ENCODE measurements at places on chromosomes 5 and 9. TPM values are rescaled to one million over a fixed set of nuclear protein-coding genes. Genes with fewer than 3 reads are reported as not detected.

DNA sequence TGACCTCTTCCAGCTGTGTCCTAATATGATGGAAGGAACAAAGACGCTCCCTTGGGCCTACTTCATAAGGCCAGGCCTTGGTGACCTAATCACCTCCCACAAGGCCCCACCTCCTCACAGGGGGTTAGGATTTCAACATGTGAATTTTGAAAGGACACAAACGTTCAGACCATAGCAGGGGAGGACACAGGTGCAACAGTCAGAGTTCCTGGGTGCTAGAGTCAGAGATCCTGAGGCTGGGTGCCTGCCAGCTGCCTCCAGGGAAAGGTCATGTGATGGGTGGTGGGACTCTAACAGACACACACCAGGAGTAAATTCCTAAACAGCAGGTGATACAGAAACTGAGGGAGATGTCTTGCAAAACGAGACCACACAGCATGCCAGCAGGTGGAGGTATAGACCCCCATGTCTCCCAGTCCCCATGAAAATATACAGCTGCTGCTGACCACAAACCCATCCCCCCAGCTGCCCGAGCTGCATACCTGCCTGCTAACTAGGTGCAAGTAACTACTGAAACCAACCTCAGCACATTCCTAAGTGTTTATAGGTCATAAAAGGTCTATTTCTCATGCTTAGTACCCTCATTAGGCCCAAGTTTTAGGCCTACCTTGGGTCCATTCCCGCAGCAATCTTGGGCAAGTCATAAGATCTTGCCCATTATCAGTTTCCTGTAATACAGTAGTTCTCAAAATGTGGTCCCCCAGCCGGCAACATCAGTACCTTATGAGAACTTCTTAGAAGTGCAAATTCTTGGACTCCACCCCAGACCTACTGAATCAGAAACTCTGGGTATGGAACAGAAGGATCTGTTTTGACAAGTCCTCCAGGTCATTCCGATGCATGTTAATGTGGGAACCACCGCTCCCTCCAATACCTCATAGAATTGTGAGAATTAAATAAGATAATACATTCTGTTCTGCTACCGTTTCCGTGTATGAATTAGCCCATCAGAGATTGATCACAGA lies 245.3 kb downstream of the ENC1 start:
- no peak for DNase-seq

DNA sequence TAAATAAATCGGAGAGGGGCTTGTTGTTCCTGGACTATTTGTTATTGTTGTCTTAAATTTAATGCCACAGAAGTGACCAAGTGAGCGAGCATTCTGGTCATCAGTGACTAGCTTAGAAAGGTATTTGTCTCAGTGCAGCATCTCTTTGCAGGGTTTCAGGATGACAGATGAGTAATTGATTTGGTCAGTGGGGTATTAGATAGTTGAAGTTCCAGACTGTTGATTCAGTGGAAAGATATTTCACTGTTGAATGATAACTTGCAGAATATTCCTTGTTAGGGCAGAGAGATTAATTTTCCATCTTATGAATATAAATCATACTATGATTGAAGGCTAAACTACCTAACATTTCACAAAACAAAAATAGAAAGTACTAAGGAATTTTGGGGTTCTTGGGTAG lies 122.4 kb downstream of the TRIO start:
- DNase-seq: no peak

- DNase-seq: no peak
Observed at GRCh38 chr9:112093870-112094216, 81.3 kb downstream of the SUSD1 start.

GRCh38 chr5:132770476-132771159 lies 6.4 kb downstream of the SEPTIN8 start:
- DNase-seq: no peak

- DNase-seq: no peak
Observed at GRCh38 chr5:132397224-132397623, 27.7 kb downstream of the SLC22A5 start.

DNA sequence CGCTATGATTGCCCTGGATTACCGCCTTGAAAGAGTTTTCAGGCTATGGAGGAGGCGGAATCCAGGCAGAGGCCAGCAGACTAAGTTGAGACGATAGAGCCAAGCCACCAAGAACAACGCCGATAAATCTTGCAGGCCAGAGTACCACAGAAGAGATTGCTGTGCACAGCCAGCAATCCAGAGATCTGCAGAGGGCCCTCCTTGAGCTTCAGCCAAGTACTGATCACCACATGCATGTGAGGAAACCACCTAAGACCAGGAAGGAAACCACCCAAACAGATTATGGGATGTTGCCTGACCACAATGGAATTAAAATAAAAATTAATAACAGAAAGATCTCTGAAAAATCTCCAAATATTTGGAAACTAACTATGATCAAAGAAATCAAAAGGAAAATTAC lies 74.9 kb downstream of the GCNT4 start:
- no peak for DNase-seq

- no peak for DNase-seq
Observed at GRCh38 chr9:77975036-77975435, 56.6 kb downstream of the GNAQ start.

DNA sequence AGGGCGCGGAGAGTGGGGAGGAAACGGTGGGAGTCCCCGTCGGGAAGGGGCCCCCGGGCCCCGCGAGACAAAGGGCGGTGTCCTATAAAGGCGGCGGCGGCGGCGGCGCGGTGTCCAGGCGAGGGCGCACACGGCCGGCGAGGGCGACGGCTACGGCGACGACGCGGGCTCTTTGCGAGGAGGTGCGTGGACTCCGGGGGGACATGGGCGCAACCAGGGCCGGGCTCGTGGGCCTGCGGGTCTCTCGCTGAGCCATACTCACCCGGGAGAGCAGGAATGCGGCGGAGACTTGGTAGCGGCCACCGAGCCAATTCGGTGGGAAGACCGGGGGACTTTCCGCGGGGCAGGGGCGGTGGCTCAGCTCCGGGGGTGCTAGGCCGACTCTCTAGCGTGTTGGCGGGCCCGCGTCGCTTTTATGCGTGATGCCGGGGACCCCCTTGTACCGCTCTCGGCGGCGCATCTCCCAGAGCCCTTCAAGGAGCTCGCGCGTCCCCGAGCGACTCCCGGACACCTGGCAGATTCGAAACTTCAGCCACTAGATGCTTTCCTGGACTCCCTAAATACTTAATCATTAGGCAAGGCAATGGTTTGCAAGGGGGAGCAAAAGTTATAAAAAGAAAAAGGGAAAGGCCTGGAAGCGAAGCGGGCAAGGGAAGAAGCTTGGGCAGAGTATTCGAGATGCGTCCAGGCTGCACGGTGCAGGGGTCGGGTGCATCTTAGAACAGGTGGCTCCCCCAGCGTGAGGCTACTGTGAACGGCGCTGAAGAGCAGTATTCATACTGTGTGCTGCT lies 5.9 kb upstream of the TAL2 start:
- DNase-seq: peak; percentile 33

- peak; percentile 46 for DNase-seq
Observed at GRCh38 chr9:105157171-105157583, 87.3 kb upstream of the SLC44A1 start.

DNA sequence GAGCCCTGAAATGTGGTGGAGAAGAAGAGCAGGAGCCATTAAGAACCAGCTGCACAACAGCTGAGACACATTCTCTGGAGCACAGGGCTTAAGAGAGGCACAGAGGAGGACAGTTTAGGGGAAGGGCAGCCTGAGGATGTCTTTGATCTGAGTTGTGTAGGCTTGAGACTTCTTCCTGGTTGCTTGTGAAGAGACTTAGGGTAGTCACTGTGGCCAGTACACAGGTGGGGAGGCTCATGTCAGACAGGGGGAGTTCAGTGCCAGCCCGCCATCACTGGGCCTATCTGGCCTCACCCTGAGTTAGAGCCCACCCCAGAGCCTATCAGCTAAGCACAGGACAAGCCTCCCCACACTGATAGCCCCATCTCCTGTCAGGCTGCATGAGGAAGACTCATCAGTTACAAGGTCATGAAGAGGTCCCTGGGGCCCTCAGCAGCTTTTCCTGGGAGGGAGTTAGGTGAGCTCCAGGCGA lies 19.8 kb downstream of the SLC22A4 start:
- DNase-seq: no peak

- no peak for DNase-seq
Observed at GRCh38 chr9:22035591-22036011, 26.5 kb upstream of the CDKN2B start.

- no peak for DNase-seq
Observed at GRCh38 chr5:14105718-14106410, 37.3 kb upstream of the TRIO start.

DNA sequence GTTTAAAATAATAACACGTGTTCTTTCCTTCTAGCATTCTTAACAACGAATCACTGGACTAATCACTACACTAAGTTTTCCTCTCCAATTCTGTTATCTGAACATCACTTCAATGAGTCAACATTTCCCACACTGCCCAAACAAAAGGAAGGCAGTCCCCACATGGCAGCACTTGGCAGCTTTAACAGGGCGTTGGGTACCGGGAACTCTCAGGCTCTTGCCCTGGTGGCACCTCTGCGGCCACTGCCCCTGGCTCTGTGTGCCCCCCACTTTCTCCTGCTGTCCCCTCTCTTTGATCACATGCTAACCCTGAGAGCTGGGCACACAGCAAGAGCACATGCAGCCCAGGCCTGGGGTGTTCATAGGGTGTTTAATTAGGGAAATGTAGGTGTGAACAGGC lies 15.7 kb downstream of the SLC6A3 start:
- no peak for DNase-seq

GRCh38 chr5:133294380-133294779 lies 242.6 kb downstream of the HSPA4 start:
- no peak for DNase-seq

DNA sequence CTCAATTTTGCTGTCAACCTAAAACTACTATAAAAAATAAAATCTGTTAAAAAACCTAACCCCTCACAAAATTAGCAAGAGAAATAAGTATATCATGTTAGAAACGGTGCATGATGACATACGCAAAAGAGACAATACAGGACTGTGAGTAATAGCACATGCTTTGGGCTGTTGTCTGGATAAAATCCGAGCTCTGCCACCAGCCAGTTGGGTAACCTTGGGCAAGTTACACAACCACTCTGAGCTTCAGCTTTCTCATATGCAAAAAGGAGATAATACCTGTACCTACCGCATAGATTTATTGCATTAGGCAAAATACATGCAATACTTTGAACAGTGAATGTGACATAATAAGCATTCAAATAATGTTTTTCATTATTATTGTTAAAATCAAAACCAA lies 481.7 kb downstream of the TLE1 start:
- no peak for DNase-seq

- no peak for DNase-seq
Observed at GRCh38 chr5:107867266-107867665, 196.5 kb upstream of the EFNA5 start.

DNA sequence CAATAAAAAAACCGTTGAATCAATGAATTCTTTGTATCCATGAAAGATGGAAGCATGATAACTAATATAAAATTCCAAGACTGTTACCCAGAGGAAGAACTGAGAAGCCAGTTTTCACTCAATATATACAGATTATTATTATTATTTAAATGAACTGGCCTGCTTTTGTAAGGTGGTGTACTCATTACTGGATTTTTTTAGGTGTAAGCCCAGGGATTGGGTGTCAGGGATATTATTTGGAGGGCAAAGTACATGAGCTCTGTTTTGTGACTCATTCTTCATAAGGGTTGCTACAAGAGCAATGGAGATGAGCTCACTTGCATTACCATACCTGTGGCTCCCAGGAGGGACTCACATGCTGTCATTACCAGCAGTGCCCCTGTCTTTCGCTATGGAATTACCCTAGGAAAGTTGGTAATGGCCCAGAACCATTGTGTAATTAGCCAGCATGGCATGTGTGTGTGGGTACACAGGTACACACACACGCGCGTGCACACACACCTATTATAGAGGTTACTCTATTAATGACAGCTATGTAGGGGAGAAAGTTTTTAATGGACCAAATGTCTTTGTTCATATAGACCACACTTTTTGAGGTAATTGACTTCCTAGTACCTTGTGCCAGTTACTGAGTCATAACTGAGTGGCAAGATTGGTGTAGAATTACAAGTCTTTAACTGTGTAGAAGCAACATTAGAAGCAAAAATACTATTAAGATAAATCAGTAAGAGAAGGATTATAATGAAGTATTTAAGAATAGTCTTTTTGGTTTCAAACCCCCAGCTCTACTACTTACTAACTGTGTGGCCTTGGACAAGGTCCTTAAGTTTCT lies 143.4 kb downstream of the GDNF start:
- DNase-seq: no peak

GRCh38 chr5:140258016-140258415 lies 44.9 kb downstream of the PFDN1 start:
- DNase-seq: no peak

GRCh38 chr5:10355071-10355889 lies 1.8 kb downstream of the MARCHF6 start:
- peak; percentile 55 for DNase-seq

GRCh38 chr5:99076723-99077640 lies 148.2 kb upstream of the CHD1 start:
- DNase-seq: no peak

GRCh38 chr9:91131433-91131839 lies 230.3 kb downstream of the AUH start:
- peak; percentile 86 for DNase-seq

GRCh38 chr9:34374905-34375552 lies 1.7 kb downstream of the MYORG start:
- DNase-seq: no peak

Gene CARTPT
- not detected for total RNA-seq

Gene CYLC2
- not detected for total RNA-seq

Gene RNF145
- total RNA-seq: 75.3 TPM

Gene TEX10
- 17.3 TPM for total RNA-seq

Gene RNF180
- total RNA-seq: not detected

Gene DOCK2
- total RNA-seq: 203 TPM

All from activated naive CD4-positive, alpha-beta T cell treated with anti-CD3 and anti-CD28 coated beads for 36 hours (primary cell).